ENCODE measurements at places on chromosomes 16 and 17.

DNA sequence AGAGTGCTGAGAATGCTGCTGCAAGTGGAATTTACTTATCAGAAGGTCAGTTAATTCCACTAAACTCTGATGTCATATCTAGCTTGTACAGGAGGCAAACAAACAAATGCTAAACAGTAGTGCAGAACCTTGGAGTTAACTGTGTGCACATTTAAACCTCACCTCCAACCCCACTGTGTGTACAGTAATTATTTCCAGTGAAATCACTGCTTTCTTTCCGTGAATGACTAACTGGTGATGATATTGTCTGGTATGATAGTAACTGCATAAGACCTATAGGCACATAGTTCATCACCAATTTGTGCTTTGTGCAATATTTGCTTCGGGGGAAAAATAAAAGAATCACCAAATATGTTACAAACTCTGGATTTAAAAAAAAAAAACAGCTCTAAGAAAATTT lies 492.5 kb upstream of the HSBP1 start:
- DNase-seq = no peak

DNA sequence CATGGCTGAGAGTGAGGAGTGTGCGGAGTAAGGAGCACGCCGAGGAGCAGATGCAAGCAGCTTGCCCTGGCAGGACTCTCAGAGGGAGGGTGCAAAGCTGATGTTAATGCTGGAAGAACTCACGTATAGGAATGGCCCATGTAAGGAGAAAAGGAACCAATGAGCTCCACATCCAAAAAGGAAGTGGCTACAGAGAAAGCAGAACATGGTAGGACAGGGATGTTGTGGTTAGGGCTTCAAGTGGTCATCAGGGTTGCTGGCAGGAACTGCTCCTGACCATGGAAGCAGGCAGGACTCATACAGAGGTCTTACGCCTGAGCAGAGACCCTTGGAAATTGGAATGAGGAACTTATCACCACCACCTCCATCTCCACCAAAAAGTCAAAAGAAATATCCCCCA lies 5.2 kb downstream of the MYO1D start:
- DNase-seq = no peak

DNA sequence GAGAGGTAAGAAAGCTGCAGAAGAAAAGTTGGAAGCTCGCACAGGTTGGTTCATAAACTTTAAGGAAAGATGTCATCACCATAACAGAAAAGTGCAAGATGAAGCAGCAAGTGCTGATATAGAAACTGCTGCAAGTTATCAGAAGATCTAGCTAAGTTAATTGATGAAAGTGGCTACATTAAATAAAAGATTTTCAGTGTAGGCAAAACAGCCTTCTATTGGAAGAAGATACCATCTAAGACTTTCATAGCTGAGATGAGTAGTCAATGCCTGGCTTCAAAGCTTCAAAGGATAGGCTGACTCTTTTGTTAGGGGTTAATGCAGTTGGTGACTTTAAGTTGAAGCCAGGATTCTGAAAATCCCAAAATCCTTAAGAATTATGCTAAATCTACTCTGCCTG lies 24.0 kb downstream of the CYLD start:
- DNase-seq = no peak

DNA sequence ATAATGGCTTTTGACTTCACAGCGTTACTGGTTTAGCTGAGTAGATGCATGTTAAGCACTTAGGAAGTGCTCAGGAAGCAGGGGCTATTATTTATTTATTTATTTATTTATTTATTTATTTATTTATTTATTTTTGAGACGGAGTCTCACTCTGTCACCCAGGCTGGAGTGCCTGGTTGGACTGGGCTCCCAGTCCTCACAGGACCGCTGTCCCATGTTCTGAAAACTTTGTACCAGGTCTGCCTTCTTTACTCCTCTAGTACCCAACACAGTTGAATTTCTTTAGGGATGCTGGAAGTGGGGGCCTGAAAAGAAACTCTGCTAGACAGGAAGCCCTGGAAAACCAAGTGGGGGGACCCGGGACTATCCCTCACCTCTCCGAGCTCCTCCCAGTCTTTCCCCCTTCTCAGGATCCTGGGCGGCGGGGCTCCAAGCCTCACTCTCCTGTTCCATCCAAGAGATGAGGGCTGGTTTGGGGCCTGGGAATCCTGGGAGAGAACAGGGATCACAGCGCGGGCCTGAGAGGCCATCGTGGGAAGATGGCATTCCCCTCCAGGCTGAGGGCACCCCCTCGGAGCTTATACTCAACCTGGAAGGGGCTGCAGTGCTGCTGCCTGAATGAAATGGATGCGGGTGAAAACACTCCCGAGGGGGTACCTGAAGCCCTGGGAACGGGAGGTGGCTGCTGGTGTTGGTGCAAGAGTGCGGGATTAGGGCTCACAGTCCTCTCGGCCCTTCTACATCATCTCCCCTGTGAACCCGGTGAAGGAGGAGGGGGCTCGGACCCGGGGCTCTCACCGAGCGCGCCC lies 674 bp downstream of the ZNF688 start:
- no peak for DNase-seq

- peak; percentile 35 for DNase-seq
Measured at GRCh38 chr17:19237389-19238166, 412 bp downstream of the EPN2 start.

GRCh38 chr16:72590151-72590937 lies 418.4 kb upstream of the PMFBP1 start:
- DNase-seq = no peak

DNA sequence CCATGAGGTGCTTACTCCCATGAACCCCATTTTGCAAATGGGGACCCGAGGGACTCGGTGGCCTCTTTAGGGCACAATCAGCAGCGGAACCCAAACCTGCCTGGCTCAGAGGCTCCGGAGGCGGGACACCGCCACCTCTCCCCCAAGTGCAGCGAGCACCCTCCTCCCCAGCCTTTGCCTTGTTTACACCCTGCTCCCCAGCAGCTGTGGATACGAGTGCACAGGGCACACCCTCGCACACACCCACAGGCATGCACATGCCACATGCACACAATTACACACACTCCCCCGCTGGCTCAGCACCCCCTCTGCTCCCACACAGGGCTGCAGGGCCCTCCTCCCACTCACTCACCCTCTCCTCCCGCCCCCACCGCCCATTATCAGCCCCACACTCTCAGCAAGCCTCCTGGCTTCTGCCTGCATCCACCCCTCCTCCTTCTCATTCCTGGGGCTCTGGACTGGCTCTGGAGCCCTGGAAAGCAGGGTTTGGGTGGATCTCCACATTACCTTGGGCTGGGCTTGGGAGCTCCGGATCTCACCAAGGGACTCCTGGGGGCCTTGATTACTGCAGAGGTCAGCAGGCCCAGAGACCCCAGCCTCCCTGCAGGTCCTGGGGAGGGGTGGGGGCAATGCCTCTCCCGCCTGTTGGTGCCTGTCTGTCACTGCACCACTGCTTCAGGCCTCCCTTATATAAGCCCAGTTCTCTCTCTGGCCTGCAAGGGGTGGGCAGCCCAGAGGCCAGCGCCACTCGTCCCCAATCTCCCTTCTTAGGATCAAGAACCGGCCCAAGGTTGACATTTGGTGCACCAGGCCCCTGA lies 6.4 kb downstream of the PDK2 start:
- DNase-seq = no peak

GRCh38 chr16:12530302-12530701 lies 273.4 kb downstream of the CPPED1 start:
- no peak for DNase-seq

DNA sequence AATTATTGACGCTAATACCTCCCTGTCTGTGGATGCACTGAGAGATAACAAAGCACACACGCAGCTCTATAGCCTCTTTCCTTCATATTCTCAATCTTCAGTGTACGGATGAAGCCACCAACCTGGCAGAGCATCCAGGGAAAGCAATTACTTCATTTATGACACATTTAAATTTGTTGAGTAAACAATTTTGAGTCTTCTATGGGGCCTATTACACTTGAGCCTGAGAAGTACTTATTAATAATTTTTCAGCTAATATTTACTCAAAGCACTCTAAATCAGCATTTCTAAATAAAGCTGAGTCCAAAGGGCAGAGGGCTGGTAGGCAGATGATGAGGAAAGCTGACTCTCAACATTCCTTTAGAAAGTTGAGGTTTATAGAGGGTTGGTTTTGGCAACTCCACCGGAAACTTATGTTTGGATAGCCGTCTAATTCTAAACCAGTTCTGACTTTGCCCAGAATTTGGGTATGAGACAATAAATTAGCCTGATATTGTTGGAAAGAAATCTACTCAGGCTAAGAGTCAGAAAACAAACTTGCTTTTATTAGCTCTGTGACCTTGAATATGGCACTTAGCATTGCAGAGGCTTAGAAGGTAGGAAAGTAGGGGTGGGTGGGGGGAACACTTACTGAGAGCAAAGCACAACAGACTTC lies 643.5 kb downstream of the CDH11 start:
- no peak for DNase-seq

- DNase-seq = no peak
Measured at GRCh38 chr16:31016018-31016417, 5.6 kb upstream of the STX1B start.

- no peak for DNase-seq
Measured at GRCh38 chr16:15660203-15660601, 10.2 kb downstream of the NDE1 start.

- DNase-seq = no peak
Measured at GRCh38 chr16:86322806-86323205, 187.5 kb upstream of the FOXF1 start.

GRCh38 chr16:31477220-31478216 lies 5.4 kb upstream of the SLC5A2 start:
- no peak for DNase-seq

GRCh38 chr17:58329035-58329809 lies 627 bp upstream of the TSPOAP1 start:
- peak; percentile 77 for DNase-seq

DNA sequence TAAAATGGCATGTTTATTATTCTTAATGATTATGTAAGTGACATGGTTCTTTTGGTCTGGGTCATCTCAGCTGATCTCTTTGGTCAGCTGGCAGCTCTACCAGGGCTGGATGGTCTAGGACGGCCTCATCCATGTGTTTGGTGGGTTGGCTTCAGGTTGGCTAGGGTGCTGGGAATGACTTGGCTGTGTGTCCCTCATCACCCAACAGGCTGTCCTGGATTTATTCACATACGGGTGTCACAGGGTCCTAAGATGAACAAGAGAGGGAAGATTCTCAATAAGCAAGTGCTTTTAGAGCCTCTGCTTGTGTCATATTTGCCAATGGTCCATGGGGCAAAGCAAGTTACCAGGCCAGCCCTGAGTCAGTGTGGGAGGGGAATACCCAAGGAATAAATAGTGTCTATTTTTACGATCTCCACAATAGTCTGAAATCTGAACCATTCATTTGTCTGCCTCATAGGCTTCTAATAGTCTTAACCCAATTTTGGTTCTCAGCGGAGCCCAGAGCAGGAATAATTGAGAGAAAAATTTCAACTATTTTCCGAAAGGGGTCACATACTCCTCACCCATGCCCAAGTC lies 157.5 kb downstream of the HS3ST2 start:
- DNase-seq = no peak

- DNase-seq = no peak
Measured at GRCh38 chr16:67723151-67723910, 4.2 kb upstream of the GFOD2 start.

GRCh38 chr17:63445571-63445953 lies 544 bp downstream of the CYB561 start:
- peak; percentile 37 for DNase-seq

DNA sequence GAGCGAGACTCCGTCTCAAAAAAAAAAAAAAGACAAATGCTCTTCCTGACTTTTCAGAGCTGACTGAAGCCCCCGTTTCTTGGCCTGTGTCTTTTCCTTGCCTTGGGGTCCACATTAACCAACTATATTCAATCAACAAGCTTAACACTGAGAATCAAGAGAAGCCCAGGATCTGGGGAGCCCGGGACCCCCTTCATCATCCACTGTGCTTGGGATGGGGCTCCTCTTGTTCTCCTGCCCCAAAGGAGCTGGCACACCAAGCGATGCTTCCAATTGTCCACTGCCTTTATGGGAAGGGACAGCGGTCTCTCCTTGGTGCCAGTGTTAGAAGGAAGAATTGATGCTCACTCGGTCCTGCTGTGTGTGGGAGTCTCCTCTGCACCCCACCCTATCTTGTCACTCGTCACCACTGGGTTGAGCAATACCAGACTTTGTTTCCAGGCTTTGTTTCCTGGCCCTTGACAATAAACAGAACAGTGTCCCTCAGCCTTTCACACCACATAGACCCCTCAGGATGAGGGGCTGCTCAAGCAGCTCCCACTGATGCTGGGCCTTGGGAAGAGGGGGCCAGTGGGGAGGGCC lies 146.7 kb downstream of the KCNJ12 start:
- DNase-seq = no peak

DNA sequence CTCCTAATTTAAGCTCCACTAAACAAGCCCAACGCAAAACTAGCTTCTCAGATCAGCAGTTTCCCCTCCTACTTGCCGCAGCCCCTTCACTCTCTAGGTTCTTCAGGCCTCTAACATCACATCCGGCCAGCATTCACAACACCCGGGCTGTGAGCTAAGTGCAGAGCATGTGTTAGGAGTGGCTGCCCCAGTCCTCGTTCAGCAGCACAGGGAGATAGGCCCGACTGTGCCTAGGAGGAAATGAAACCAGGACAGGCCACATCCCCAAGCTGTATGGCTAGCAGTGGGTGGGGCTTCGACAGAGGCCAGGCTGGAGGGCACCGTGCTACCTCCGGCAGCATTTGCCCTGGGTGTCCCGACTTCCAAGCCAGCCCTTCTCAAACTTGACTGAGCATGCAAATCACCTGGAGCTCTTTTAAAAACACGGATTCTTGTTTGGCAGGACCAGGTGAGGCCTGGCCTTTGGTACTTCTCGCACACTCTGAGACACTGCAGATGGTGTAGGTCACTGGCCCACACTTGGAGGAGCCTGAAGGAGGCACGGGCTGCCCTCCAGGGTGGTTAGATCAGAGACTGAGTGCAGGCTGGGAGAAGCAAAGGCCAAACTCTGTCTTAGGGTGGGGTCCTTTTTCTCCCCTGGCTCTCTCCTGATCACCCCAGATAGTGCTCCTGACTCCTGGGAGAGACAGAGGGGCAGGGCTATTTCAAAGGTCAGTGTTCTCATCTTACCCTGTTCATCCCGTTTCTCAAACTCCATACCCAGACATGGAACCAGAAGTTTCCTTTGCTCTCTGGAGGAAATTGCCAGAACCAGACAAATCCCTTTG lies 202.0 kb downstream of the C16orf78 start:
- DNase-seq = no peak

GRCh38 chr17:6346156-6346786 lies 88.7 kb downstream of the AIPL1 start:
- DNase-seq = no peak

GRCh38 chr16:17590711-17591654 lies 120.2 kb upstream of the XYLT1 start:
- no peak for DNase-seq

GRCh38 chr17:2825253-2825970 lies 29.2 kb downstream of the RAP1GAP2 start:
- DNase-seq = no peak

DNA sequence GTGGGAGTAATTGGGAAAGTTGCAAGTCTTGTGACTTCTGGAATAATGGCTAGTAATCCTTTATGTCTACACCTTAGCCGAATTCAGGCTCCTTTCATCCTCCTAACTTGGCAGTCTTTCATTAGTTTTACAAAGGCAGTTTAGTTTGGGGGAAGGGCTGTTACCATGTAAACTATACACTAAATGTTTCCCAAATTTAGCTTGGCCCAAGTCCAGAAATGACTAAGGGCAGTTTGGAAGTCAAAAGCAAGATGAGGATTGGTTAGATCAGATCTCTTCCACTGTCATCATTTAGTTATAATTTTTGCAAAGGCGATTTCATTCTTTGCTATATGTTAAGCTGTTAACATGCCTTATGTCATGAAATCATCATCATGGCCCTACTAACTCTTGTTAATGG lies 115.4 kb upstream of the CACNG3 start:
- no peak for DNase-seq

Data from activated CD4-positive, alpha-beta T cell treated with anti-CD3 and anti-CD28 coated beads, Interleukin-2, amount 50 U/mL, for 24 hours (primary cell).